Cerebellar nuclear complex (tissue), 1 donor: ENCODE measurements at places on chromosomes 11 and 22.

- DNase-seq: no peak
Measured at GRCh38 chr11:68146010-68146540, 24.9 kb upstream of the CHKA start.

DNA sequence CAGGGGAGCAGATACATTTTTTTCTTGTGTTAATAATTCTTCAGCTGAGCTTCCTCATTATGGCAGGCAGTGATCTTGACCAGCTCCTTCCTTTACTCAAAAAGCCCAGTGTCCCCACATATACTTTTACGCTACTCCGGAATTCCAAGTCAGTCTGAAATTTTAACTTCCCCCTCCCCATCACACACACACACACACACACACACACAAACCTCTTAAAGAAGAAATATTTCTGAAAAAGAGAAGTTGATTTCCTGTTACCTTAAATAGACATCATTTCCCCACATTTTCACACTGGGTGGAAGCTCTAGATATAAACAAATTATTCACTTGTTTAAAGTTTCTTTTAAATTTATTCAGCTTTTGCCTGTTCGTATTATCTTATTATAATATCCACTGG is 113.9 kb downstream of the DBX1 start:
- DNase-seq: no peak

- DNase-seq: no peak
Measured at GRCh38 chr11:109120341-109120740, 301.6 kb upstream of the C11orf87 start.

GRCh38 chr22:47064416-47064815 is 302.0 kb downstream of the TBC1D22A start:
- no peak for DNase-seq

- DNase-seq: no peak
Measured at GRCh38 chr11:110159476-110159875, 66.3 kb downstream of the ZC3H12C start.

DNA sequence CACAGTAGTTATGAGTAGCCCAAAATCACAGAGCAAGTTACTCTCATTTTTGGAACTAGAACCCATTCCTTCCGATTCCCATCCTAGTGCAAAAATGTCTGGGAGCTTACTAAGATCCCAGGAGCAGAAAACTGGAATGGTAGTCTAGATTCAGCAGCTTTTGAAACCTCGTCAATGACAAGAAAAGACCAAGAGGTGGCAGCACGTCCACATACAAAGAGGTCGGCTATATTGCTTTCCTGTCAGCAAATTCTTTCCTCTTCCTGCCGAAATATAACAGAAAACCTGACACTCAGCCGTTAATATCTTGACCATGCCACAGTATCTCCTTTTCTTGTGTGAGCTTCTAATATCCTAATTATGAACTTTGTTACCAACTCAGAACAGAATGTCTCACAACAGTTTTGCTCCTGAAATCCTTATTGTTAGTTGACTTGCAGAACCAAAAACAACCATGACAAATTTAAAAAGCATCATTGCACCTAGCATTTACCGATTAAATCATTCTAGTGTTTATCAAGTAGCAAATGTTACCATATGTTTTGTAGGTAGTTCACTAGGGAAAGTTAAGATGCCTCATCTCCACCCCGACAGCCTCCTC is 92.8 kb upstream of the OR9G4 start:
- no peak for DNase-seq

DNA sequence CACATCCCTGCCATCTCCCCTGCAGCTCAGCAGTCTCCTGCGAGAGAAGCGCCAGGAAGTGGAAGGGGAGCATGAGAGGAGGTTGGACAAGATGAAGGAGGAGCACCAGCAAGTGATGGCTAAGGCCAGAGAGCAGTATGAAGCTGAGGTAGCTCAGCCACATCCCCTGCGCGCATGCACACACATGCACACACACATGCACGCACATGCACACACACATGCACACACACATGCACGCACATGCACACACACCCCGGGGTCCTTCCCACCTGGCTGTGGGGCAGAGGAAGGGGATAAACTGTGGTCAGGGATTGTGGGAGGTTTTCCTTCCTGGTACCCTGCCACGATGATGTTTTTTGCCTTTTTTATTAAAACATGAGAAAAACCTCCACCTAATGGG is 65.3 kb downstream of the CEP164 start:
- no peak for DNase-seq

- DNase-seq: no peak
Measured at GRCh38 chr22:17781319-17782031, 7.2 kb upstream of the BID start.

- no peak for DNase-seq
Measured at GRCh38 chr22:24271386-24271854, 789 bp downstream of the SPECC1L start.

DNA sequence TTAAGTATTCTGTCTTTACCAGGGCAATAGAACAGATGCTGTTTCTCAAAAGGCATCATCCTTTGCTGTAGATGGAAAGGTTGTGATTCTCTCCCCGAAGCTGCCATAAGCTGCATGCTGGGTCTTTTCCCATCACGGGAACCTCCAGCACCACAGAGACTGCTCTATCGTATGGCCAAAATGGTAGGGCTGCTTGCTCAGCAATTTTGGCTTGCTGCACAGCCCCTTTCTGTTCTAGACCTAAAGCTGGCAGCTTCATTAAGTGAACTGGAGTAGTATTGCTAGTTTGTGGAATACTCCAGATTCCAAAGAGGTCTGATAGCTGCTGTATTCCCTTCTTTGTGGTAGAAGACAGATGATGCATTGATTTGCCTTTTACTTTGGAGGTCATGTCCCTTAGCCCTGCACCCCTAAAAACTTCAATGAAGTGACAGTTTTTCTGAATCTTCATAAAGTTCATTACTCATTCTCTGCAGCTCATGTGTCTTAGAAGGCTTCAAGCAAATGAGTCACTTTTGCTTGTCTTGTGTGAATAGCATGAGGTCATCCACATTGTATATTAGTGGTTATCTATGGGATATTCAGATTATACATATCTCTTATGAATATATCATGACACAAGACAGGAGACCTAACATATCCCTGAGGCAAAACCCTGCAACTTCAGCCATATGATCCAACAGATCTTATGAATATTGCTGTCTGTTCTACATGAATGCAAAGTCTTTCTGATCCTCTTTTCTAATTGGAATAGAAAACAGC is 245.3 kb downstream of the FAM76B start:
- DNase-seq: no peak

DNA sequence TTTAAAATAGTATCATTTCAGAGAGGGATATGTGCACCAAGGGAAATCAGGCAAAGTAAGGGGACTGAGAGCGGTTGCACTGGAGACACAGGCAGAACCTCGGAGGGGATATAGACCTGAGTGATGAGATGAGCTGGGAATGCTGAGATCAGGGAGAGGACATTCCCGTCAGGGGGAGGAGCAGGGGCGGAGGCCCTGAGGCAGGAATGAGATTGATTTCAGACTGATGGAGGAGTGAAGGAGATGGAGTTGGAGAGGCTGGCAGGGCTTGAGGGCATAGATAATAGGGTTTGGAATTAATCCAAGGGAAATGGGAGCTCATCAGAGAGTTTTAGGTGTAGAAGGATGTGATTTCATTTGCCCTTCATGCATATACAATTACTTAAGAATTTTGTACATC is 13.2 kb downstream of the CD6 start:
- no peak for DNase-seq

DNA sequence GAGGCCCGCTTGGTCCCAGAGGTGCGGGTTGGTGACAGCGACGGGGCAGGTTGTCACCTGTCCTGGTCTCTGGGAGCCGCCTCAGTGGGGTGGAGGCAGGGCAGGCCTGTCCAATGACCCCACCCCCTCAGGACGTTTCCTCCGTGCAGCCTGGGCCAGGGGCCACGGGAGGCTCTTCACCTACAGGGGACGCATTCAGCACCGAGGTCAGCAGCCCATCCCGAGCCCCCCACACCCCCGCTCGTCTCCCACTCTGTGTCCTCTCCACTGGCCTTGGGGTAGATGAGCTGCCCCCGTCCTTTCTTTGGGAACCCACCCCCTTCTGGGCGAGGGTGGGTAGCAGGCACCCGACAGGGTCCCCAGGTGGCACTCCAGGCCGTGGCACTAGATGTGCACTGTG is 35.7 kb downstream of the BRSK2 start:
- no peak for DNase-seq

DNA sequence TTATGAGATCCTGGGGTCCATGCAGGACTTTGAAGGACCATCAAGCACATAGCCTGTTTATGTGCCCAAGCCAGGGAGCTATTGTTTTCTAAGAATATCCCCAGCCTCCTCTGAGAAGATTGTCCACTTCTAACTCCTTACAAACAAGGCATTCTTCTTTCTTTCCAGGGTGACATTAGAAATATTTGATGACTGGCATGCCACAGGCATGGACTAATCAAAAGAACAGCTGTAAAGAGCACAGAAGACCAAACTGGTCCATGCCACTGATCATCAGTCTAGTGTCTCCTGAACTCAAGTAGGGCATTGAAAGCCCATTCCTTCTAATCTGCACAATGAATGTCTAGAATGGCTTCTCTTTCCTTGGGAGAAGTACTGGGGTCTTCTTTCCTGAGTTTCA is 24.9 kb upstream of the LMO2 start:
- no peak for DNase-seq

DNA sequence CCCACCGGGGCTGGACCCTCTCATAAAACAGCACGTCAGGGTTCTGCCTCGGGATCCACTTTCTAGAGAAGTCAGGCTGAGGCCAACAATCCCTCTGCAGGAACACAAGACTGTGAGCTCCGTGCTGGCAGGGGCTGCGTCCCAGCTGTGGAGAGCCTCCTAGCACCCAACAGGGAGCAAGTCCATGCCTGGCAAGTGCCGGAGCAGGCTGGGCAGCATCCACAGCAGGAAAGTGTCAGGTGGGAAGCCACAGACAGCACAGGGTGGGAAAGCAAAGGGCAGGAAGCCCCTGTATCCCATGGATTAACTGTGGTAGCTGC is 682.3 kb downstream of the TBC1D22A start:
- DNase-seq: no peak

- no peak for DNase-seq
Measured at GRCh38 chr11:128840783-128841182, 26.3 kb downstream of the KCNJ1 start.

GRCh38 chr11:73141309-73142127 is 600 bp downstream of the FCHSD2 start:
- DNase-seq: no peak

- DNase-seq: no peak
Measured at GRCh38 chr11:9138612-9139579, 47.5 kb upstream of the SCUBE2 start.

DNA sequence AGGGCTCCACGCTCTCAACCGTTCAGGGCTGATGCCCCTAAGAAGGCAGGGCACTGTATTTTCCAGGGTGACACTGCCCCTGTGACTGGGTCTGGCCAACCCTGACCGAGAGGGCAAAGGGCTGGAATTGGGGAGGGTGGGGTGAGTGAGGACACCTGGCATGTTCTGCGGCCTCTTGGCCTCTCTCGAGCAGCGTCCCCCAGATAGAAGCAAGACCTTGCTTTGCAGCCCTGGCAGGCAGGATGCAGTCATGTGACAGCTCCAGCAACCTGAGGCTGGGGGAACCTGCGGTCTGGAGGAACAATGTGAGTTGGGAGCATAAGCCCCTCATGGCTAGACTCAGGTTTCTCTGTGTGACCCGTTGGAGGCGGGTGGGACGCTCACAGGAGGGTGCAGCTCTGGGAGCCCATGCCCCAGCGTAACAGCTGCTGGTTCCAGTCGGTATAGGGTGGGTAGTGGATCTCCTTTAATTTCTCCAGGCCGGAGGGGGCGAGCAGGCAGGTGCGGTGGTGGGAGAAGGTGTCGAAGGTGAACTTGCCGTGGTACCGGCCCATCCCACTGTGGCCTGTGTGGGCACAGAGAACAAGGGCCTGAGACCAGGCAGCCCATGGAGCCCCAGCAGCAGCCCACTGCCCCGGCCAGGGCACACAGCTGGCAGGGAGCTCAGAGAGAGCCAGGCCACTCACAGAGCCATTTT is 11.4 kb downstream of the ALDH3B2 start:
- DNase-seq: no peak

- no peak for DNase-seq
Measured at GRCh38 chr22:47582067-47582466, 819.6 kb downstream of the TBC1D22A start.
